Spinal cord (tissue), 10 donors: ENCODE measurements at places on chromosomes 3 and 15.

DNA sequence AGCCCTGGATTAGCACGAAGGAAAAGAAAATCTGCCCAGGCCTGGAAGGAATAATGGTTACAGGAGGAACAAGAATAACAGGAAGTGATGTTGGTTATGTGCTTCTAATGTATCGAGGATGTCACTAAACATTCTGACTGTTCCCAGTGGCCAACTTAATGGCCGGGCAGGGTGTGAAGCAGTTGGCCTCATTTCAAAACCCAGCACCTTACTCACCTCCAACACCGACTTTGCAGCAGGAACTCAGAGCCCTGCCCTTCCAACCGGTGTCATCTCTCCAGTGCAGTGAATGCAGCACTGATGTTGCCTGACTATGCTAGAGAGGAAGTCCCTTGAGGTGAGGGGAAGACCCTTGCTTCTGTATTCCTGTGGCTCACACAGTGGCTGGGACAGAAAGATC is 162.4 kb upstream of the LRTM1 start:
- DNase-seq = no peak

- DNase-seq = no peak
Measured at GRCh38 chr15:95653361-95653805, 677.1 kb upstream of the NR2F2 start.

DNA sequence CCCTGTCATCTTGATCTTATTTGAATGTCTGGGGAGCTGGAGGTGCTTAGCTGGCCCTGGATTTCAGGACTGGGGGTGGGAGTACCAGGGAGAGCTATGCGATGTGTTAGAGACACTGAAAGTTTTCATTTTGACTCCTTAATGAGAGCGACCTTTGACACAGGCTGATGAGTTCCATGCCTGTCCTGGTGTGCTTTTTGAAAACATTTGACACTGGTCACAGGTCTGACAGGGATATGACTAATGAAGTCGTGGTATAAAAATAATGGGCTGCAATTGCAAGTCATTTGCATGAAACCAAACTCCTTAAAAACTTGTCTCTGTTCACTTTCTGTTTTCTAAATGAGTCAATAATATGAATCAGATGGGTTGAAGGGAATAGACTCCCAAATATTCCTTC is 81.9 kb downstream of the MECOM start:
- no peak for DNase-seq

GRCh38 chr3:71225951-71226564 is 357.5 kb downstream of the FOXP1 start:
- DNase-seq = no peak

GRCh38 chr3:30347679-30348216 is 258.7 kb upstream of the TGFBR2 start:
- DNase-seq = no peak
